ENCODE measurements at places on chromosomes 1 and 21. TPM values are rescaled to one million over a fixed set of nuclear protein-coding genes. Genes with fewer than 3 reads are reported as not detected.

HOOK1 gene
- 83.2 TPM for polyA plus RNA-seq

BLACAT1 gene
- 3.6 TPM for polyA plus RNA-seq

SLC9C2 gene
- polyA plus RNA-seq: 0.27 TPM

CCDC27 gene
- polyA plus RNA-seq: 0.20 TPM

C1orf141 gene
- polyA plus RNA-seq: 0.13 TPM

HCRTR1 gene
- 0.13 TPM for polyA plus RNA-seq

LRRIQ3 gene
- polyA plus RNA-seq: 5.7 TPM

SGIP1 gene
- 18.4 TPM for polyA plus RNA-seq

LENEP gene
- 0.93 TPM for polyA plus RNA-seq

WNT4 gene
- polyA plus RNA-seq: 6.7 TPM

BGLAP gene
- polyA plus RNA-seq: 4.8 TPM

IRF6 gene
- polyA plus RNA-seq: 18.6 TPM

HTR1D gene
- polyA plus RNA-seq: 0.23 TPM

LORICRIN gene
- not detected for polyA plus RNA-seq

HUNK gene
- 18.1 TPM for polyA plus RNA-seq

ANGPTL1 gene
- 4.0 TPM for polyA plus RNA-seq

RPE65 gene
- polyA plus RNA-seq: 0.22 TPM

GJA8 gene
- 0.80 TPM for polyA plus RNA-seq

ANKRD35 gene
- 1.9 TPM for polyA plus RNA-seq

PGBD5 gene
- polyA plus RNA-seq: 5.8 TPM

SERINC2 gene
- polyA plus RNA-seq: 40.9 TPM

CCDC17 gene
- 1.3 TPM for polyA plus RNA-seq

RXRG gene
- 3.3 TPM for polyA plus RNA-seq

FAM229A gene
- polyA plus RNA-seq: 7.8 TPM

OR2T33 gene
- polyA plus RNA-seq: not detected

OR2T11 gene
- not detected for polyA plus RNA-seq

TMPRSS15 gene
- 0.50 TPM for polyA plus RNA-seq

ST6GALNAC3 gene
- 86.1 TPM for polyA plus RNA-seq

HMGCS2 gene
- polyA plus RNA-seq: 79.7 TPM

CFAP45 gene
- polyA plus RNA-seq: 3.8 TPM

SPRR2E gene
- not detected for polyA plus RNA-seq

MUTYH gene
- polyA plus RNA-seq: 34.1 TPM

KRTAP21-2 gene
- not detected for polyA plus RNA-seq

RAB13 gene
- 151 TPM for polyA plus RNA-seq

SUSD4 gene
- polyA plus RNA-seq: 19.2 TPM

LCE2C gene
- not detected for polyA plus RNA-seq

KRTAP13-1 gene
- not detected for polyA plus RNA-seq

PLPPR4 gene
- 2.3 TPM for polyA plus RNA-seq

RPTN gene
- not detected for polyA plus RNA-seq

ACTA1 gene
- polyA plus RNA-seq: 1.9 TPM

TSACC gene
- polyA plus RNA-seq: 1.2 TPM

KRTAP6-3 gene
- not detected for polyA plus RNA-seq

MFAP2 gene
- 180 TPM for polyA plus RNA-seq

EFNA3 gene
- polyA plus RNA-seq: 6.1 TPM

MEF2D gene
- 22.5 TPM for polyA plus RNA-seq

RIPPLY3 gene
- 3.1 TPM for polyA plus RNA-seq

C4BPB gene
- 0.50 TPM for polyA plus RNA-seq

LIN28A gene
- polyA plus RNA-seq: 0.15 TPM
